NCI-H2081 (cell line): ENCODE measurements at places on chromosomes 3 and 15.

- DNase-seq = no peak
These were observed 165.6 kb downstream of the XXYLT1 start for GRCh38 chr3:195105389-195105788.

- DNase-seq = no peak
These were observed 34.1 kb downstream of the AKAP13 start for GRCh38 chr15:85414495-85414894.

DNA sequence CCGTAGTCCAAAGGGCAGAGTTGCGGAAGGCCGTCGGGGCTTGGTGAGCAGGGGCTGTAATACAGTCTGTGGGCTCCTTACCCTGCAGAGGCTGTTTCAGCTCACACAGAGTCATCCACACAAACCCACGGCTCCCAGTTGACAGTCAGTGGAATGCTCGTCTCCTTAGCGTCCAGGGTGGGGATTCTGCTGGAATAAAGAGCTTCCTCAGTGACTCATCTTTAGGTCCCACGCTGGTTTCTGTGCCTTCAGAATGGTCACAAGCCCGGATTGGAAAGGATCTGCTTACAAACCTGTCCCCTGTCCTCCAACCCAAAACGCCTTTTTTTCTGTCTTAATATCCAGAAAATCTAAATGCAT is 201.3 kb upstream of the TPM1 start:
- DNase-seq = no peak

DNA sequence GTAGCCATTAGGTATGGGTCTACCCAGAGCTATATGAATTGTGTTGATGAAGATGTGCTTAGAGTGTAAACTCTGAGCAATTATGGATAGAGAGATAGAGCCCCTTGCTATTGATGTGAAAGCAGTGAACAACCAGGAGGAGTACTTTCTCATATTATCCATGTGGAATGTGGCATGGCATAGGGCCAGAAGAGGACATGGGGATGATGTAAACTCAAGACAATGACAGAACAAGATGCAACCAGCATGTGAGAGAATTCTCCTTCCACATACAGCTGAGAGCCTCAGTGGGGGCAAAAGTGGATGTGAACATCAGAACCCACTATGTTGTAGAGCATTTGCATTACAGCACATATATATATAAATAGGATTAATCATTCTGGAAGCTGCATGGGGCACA is 36.4 kb upstream of the BNC1 start:
- DNase-seq = no peak

DNA sequence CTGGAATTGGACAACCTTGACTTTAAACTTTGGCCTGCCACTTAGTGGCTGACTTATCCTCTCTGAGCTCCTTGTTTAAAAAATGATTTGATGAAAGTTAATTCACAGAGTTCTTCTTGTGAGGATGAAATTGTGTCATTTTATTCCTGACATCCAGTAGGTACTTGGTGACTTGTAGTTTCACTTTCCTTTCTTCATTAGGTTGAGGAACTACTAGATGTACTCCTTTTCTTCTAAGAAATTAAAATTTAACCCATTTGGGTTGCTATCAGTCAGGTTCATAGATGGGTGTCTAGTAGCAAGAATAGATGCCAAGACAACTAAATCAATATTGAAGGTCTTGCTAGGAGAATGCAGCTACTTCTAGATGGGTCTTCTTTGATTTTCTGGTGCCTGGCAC is 5.2 kb downstream of the NR1D2 start:
- no peak for DNase-seq

GRCh38 chr3:157335233-157336076 is 101.2 kb upstream of the PTX3 start:
- DNase-seq = no peak

GRCh38 chr3:110881069-110881468 is 190.5 kb upstream of the NECTIN3 start:
- peak; percentile 66 for DNase-seq

- DNase-seq = no peak
These were observed 547.8 kb upstream of the EPHA6 start for GRCh38 chr3:96266395-96267190.

DNA sequence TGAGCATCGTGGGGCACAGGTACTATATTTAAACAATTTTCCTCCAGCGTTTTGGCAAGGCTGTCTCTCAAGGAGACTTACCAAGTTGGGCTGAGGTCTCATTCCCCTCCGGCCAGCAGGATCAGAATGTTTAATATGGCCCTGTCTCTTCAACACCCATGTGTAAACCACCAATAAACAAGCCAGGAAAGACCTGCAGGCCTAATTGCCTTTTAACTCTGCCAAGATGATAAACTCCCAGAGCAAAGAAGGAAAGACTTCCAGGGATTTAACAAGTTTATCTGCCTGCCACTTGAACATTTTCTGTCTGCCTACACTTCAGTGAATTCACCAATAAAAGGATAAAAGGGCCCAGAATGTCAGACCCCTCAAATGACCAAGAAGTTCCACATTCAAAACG is 130.3 kb upstream of the WNT5A start:
- no peak for DNase-seq

DNA sequence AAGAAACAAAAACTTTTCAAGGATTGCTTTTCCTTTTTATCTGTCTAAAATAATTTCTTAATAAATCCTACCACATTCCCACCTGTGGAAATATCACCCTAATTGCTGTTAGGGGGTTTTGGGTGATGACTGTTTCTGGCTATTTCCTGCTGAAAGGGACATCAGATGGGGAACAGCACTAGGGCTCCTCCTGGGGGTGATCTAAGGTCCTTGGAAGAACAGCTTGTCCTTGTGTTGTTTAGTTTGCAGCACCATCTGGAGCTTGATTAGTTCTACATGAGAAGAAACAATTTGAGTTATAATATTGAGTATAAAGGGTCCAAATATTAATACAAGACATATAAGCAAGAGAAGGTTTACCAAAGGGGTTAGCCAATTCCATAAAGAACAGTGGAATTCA is 18.7 kb downstream of the OR5H15 start:
- no peak for DNase-seq

DNA sequence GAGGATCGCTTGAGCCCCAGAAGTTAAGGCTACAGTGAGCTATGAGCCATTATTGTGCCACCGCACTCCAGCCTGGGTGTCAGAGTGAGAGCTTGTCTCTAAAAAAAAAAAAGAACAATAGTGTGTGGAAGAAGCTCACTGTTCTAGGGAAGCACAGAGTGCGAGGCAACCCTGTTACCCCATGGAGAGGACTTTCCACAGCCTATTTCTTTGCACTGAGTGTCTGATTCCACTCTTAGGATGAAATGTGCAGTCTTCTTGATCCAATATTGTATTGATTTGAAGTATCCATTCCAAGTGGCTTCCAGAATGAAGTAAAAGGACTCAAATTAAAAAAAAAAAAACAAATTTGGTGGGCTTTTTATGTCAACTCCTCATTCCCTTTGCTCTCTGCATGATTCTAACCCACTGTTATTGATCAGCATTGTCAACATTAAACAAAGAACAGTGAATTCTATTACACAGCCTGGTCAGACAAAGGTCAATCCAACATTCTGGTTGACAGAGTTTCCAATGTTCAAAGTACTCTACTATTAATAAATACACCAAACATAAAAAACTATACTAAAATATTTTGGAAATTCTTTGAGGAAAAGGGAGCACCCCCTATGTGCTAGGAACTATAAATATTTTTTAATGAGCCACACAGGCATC is 150.2 kb upstream of the PTPRG start:
- DNase-seq = no peak

DNA sequence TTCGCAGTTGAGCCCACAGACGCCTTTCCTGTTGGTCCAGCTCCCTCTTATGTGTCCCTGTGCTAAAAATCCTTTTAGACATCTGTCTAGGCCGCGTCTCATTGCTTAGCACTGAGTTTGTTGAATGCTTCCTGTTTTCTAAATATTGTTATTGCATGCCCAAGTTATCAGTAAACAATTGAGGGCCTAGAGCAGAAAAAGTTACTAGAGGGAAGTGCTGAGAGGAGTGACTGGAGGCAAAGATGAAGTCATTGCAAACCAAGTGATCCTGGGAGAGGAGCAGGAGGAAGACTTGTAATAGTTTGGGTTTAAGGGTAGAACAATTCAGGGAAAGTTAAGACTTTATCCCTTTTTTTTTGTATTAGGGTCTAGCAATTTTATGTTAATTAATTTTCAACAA is 88.1 kb downstream of the DCUN1D1 start:
- no peak for DNase-seq

GRCh38 chr3:164791263-164791662 is 287.0 kb downstream of the SI start:
- DNase-seq = no peak

DNA sequence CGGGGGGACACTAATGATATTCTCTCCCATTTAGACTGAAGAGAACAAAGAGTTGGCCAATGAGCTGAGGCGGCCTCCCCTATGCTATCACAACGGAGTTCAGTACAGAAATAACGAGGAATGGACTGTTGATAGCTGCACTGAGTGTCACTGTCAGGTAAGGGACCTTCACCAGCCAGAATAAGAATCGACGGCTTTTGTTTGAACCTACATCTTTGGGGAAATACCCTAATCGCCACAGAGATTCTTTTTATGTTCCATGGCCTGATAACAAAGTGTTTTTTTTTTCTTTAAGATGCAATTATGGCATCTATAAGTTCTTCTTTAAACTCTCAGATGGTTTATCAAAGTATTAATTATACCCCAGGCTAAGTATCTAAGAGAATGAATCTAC is 3.4 kb downstream of the THBS1 start:
- no peak for DNase-seq

GRCh38 chr3:46095307-46095706 is 68.0 kb upstream of the XCR1 start:
- DNase-seq = no peak

DNA sequence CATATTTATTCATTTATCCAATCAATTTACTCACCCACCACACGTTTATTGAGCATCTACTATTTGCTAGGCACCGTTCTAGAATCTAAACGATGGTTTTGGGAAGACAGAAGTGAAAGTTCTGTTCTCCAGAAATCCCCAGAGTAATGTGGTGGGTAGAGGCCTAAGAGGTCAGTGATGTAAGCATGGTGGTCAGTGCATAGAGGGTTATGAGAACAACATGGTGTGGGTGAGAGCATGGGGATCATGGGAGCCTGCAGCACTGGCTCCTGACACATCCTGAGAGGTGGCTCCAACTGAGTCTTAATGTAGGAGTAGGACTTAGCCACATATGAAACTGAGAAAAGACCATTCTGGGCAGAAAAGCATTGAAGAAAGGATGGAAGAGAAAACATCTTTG is 85.3 kb upstream of the TNFAIP8L3 start:
- no peak for DNase-seq

DNA sequence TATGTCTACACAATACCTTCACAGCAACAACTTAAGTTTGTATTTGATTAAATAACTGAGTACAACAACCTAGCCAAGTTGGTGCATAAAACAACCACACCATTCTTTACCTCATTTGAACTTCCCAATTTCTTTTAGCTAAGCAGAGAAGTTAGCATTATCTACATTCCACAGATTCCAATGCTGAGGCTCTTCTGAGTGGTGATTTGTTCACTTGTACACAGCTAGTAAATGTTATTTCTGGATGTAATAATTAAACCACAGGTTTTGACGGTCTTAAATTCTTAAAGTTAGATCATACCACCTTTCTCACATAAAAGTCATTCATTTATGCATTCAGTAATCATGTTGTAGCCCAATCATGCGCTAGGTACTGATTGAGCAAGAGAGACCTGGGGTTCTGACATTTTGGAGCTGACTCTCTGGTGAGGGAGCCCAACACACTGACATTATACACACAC is 102.5 kb downstream of the SST start:
- DNase-seq = no peak

- DNase-seq = peak; percentile 57
These were observed 21.1 kb downstream of the NRROS start for GRCh38 chr3:196660381-196661166.

- peak; percentile 52 for DNase-seq
These were observed 38.4 kb upstream of the RBP1 start for GRCh38 chr3:139577909-139578308.

DNA sequence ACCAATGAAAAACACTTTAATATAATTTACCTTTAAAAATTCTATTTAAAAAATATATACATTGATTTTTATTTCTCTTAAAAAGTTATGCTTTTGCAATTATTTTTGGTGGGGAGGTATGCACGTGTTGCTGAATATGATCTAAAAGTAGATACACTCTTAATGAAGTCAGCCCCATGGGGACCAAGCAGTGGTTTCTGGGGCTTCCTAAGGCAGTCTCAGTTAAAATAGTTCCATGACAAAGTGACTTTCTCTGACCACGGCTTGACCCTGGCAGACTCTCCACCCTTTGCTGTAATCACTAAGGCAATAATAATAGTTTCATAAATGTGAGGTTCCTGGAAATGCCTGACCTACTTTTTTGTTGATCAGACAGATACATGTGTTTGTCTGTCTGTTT is 50.4 kb downstream of the CCR4 start:
- DNase-seq = no peak

GRCh38 chr15:65285291-65286068 is 1.2 kb downstream of the PARP16 start:
- DNase-seq = no peak
